ENCODE measurements at places on chromosomes 5 and 9. TPM values are rescaled to one million over a fixed set of nuclear protein-coding genes. Genes with fewer than 3 reads are reported as not detected.

SLC1A3 gene
- total RNA-seq, result 0.22 TPM

GKAP1 gene
- 1.1 TPM for total RNA-seq

REEP2 gene
- total RNA-seq, result 1.1 TPM

DMRT2 gene
- not detected for total RNA-seq

ENHO gene
- not detected for total RNA-seq

PPP1R26 gene
- total RNA-seq, result 9.7 TPM

FBP2 gene
- not detected for total RNA-seq

ADAMTS2 gene
- total RNA-seq, result 0.40 TPM

LRRC26 gene
- total RNA-seq, result not detected

FOXD4L5 gene
- total RNA-seq, result not detected

GALT gene
- total RNA-seq, result 27.0 TPM

WDR31 gene
- 0.20 TPM for total RNA-seq

BHMT gene
- total RNA-seq, result not detected

LHX2 gene
- total RNA-seq, result not detected

SPATA31E1 gene
- total RNA-seq, result not detected

ADAMTS16 gene
- not detected for total RNA-seq

CEL gene
- under 0.01 TPM for total RNA-seq

DIRAS2 gene
- total RNA-seq, result 0.40 TPM

PCDHA7 gene
- 0.22 TPM for total RNA-seq

SNCAIP gene
- total RNA-seq, result 10.7 TPM

TEK gene
- total RNA-seq, result 108 TPM

PCDHB6 gene
- 0.20 TPM for total RNA-seq
